ENCODE measurements at places on chromosomes 6 and 20. TPM values are rescaled to one million over a fixed set of nuclear protein-coding genes. Genes with fewer than 3 reads are reported as not detected.

MYMX gene
- not detected for polyA plus RNA-seq

TPX2 gene
- polyA plus RNA-seq = 4.0 TPM

NKX2-2 gene
- polyA plus RNA-seq = not detected

LY6G6D gene
- polyA plus RNA-seq = not detected

SMOC2 gene
- polyA plus RNA-seq = not detected

ZNF391 gene
- polyA plus RNA-seq = not detected

GRCh38 chr20:64065974-64066343 lies 3.0 kb downstream of the TCEA2 start:
- H3K4me1 ChIP-seq = peaks cover 54% of the 10 kb centered on the region
- H3K27me3 ChIP-seq = no peaks in the 10 kb centered on the region
- no peaks in the 10 kb centered on the region for H3K36me3 ChIP-seq
- DNase-seq = peak; percentile 84
- no peak overlapping the region for H3K4me3 ChIP-seq

DNA sequence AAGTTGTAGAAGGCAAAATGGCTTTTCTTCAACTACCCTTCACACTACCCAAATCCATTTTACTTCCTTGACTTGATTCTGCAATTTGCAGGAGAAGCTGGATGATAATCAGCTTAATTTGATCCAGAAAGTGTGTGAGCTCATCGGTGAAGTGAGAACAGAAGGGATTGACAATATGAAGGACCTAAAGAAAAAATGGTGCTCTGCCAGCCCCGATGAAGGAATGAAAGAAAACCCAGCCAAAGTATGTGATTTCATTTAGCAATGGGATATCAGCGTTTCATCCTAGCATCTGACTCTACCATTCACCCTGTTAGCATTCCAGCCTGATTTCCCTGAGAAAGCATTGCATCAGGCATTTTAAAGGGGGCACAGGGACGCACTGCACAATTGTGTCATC lies 41.5 kb downstream of the CD164 start:
- no peak overlapping the region for H3K4me3 ChIP-seq
- H3K27me3 ChIP-seq = no peaks in the 10 kb centered on the region
- no peak for DNase-seq
- H3K4me1 ChIP-seq = no peaks in the 10 kb centered on the region

GRCh38 chr6:139763468-139764210 lies 389.2 kb upstream of the CITED2 start:
- H3K27ac ChIP-seq = no peak overlapping the region
- no peak for DNase-seq
- H3K36me3 ChIP-seq = no peaks in the 10 kb centered on the region
- H3K4me3 ChIP-seq = no peak overlapping the region

GRCh38 chr6:155317186-155317585 lies 2.9 kb upstream of the TFB1M start:
- no peaks in the 10 kb centered on the region for H3K36me3 ChIP-seq
- H3K27me3 ChIP-seq = peaks cover 6% of the 10 kb centered on the region
- peaks cover 24% of the 10 kb centered on the region for H3K4me1 ChIP-seq
- no peak overlapping the region for H3K4me3 ChIP-seq
- no peak overlapping the region for H3K27ac ChIP-seq

DNA sequence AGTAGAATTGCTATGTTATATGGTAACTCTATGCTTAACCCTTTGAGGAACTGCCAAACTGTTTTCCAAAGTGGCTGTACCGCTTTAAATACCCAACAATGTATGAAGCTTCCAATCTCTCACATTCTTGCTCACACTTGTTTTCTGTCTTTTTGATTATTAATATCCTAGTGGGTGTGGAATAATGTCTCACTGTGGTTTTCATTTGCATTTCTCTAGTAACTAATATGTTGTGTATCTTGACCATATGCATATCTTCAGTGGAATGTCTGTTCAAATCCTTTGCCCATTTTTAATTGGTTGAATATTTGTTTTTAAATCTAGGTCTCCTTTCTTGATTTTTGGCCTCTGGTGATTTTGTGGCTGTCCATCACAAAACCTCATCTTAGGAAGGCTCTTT lies 177.8 kb upstream of the PLCB4 start:
- no peak overlapping the region for H3K27ac ChIP-seq
- H3K36me3 ChIP-seq = no peaks in the 10 kb centered on the region
- no peak overlapping the region for H3K4me3 ChIP-seq
- DNase-seq = no peak
- no peaks in the 10 kb centered on the region for H3K27me3 ChIP-seq

DNA sequence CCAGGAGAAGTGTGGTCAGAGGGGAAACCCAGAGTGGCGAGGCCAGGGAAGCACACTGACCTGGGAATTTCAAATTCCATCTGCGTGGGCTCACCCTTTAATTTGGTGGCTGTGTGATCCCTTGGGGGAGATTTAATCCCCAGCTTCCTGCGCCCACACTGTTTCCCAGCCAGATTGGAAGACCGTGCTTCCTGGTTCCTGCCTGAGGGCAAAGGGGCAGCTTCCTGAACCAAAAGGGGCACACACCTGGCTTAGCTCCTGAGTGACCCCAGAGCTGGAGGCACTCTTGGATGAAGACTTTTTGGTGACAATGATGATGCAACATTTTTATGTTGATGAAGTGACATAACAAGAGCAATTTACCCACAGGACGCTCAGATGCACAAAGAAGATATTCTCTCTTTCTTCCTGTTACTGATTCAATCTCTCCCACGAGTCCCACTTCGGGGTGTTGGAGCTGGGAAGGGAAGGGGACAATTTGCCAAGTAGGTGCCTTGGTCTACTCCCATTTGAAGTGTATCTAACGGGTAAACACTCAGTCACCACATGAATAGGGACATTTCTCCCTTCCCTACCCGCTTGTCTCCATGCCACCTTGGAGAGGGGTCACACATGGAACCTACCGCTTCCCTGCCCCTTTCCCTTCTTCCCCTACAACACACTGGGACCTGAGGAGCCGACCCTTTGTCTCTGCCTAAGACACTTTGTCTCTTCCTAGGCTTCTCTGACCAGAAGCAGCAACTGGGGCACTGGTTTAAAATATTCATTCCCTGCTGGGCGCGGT lies 28.6 kb upstream of the CDKN1A start:
- H3K4me1 ChIP-seq = no peaks in the 10 kb centered on the region
- DNase-seq = no peak
- no peaks in the 10 kb centered on the region for H3K36me3 ChIP-seq
- no peak overlapping the region for H3K4me3 ChIP-seq

GRCh38 chr6:79230149-79230548 lies 4.3 kb downstream of the HMGN3 start:
- H3K4me1 ChIP-seq = peaks cover 4% of the 10 kb centered on the region
- no peak overlapping the region for H3K27ac ChIP-seq
- DNase-seq = no peak
- no peak overlapping the region for H3K4me3 ChIP-seq
- H3K36me3 ChIP-seq = no peaks in the 10 kb centered on the region
- no peaks in the 10 kb centered on the region for H3K27me3 ChIP-seq

DNA sequence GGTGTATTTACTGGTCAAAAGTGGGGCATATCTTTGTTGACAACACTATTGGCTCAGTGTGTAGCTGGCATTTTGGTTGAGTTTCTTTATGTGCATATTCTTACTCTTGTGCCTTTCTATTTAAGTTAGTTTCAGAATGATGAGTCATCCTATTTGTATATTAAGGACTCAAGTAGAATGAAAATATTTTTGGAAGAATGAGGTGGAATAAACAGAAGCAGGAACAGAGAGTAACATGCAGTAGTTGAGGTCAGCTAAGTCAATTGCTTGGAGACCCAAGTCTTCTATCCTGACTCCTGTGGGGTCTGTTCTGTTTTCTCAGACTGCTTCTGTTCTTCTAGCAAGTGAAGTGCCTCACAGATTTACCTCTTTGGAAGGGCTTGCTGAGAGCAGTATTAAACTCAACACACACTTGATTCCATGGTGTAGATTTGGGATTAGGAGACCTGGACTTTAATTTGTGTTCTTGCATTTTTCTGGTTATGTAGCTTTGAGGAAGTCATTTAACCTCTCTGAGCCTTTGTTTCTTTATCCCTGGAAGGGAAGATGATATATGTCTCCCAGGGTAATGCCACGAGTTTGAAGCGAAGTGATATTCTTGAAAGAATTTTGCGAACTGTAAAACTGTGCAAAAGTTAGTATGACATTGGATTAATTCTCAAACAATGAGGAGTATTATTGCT lies 324.3 kb downstream of the QKI start:
- no peak for DNase-seq
- no peaks in the 10 kb centered on the region for H3K36me3 ChIP-seq

GRCh38 chr6:139856562-139856961 lies 482.1 kb upstream of the CITED2 start:
- H3K4me3 ChIP-seq = no peak overlapping the region
- no peaks in the 10 kb centered on the region for H3K36me3 ChIP-seq
- DNase-seq = no peak
- no peaks in the 10 kb centered on the region for H3K4me1 ChIP-seq
- H3K27ac ChIP-seq = no peak overlapping the region

DNA sequence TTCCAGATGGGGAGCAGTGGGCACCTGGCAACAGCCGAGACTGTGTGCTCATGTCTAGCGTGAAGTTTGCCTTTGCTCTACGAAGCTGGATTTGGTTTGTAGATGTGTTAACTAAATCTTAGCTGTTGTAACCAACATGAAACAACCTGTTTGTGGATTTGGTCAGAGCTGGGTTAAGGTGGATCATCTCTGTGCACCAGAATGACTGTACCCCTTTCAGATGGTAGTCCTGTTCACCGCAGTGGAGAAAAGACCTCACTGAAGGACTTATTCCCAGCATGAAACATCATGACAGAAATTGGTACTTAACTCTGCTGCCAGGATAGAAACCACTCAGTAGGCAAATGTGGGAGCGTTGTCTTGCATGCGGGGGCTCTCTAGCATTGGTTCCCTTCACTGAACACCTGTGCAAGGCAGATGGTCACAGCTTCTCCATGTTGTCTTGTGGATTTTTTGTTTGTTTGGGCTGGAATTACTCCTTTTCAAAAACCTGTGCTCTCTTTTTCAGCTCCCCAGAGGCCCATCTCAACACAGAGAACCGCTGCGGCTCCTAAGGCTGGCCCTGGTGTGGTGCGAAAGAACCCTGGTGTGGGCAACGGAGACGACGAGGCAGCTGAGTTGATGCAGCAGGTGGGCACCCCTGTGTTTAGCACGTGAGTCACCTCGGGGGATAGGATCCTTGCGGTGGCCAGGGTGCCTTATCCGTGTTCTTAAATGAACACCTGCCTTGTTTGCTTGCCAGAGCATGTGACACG lies 19.3 kb upstream of the EFCAB8 start:
- no peaks in the 10 kb centered on the region for H3K27me3 ChIP-seq
- peaks cover 75% of the 10 kb centered on the region for H3K36me3 ChIP-seq
- H3K4me3 ChIP-seq = no peak overlapping the region
- H3K27ac ChIP-seq = no peak overlapping the region
- H3K4me1 ChIP-seq = no peaks in the 10 kb centered on the region
